ENCODE measurements at places on chromosomes 2 and 18.

GRCh38 chr2:128563348-128563687, 244.7 kb upstream of the HS6ST1 start:
- no peaks in the 10 kb centered on the region for H3K36me3 ChIP-seq
- H3K27me3 ChIP-seq: peaks cover 35% of the 10 kb centered on the region
- no peak for DNase-seq
- no peak overlapping the region for H3K27ac ChIP-seq
- H3K4me1 ChIP-seq: no peaks in the 10 kb centered on the region
- H3K4me3 ChIP-seq: no peak overlapping the region

- no peak for DNase-seq
- H3K27me3 ChIP-seq: no peaks in the 10 kb centered on the region
- no peak overlapping the region for H3K27ac ChIP-seq
- no peaks in the 10 kb centered on the region for H3K4me1 ChIP-seq
- H3K36me3 ChIP-seq: no peaks in the 10 kb centered on the region
Measured at GRCh38 chr2:194301946-194302345, 1355.1 kb upstream of the SLC39A10 start.

GRCh38 chr2:133085646-133086045, 415.6 kb upstream of the LYPD1 start:
- H3K27ac ChIP-seq: no peak overlapping the region
- no peaks in the 10 kb centered on the region for H3K27me3 ChIP-seq
- no peak overlapping the region for H3K4me3 ChIP-seq
- H3K36me3 ChIP-seq: no peaks in the 10 kb centered on the region
- H3K4me1 ChIP-seq: no peaks in the 10 kb centered on the region

DNA sequence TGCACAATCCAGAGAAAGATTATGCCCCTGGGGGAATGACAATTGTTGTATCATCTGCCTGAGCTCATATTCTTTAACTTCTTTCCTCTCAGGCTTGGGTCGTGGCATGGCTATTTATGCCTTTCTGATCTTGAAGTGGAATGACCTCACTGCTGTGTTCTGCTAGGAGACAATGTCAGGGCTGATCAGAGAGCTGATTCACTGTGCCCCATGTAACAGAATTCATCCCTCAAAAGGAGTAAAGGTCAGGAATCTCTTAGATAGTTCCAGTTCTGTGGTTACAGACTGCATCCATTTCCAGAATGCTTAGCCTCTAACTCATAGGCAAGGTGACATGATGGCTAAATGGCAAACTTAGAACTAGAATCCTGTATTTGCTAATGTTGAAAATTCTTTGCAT, 511.7 kb upstream of the CNTNAP5 start:
- no peak for DNase-seq
- H3K27me3 ChIP-seq: no peaks in the 10 kb centered on the region
- H3K27ac ChIP-seq: no peak overlapping the region
- H3K4me3 ChIP-seq: no peak overlapping the region
- no peaks in the 10 kb centered on the region for H3K4me1 ChIP-seq
- H3K36me3 ChIP-seq: peaks cover 4% of the 10 kb centered on the region

- H3K36me3 ChIP-seq: peaks cover 3% of the 10 kb centered on the region
- no peaks in the 10 kb centered on the region for H3K27me3 ChIP-seq
- no peak for DNase-seq
- H3K4me1 ChIP-seq: no peaks in the 10 kb centered on the region
- no peak overlapping the region for H3K4me3 ChIP-seq
- no peak overlapping the region for H3K27ac ChIP-seq
Measured at GRCh38 chr2:239590995-239591915, 190.4 kb upstream of the HDAC4 start.

DNA sequence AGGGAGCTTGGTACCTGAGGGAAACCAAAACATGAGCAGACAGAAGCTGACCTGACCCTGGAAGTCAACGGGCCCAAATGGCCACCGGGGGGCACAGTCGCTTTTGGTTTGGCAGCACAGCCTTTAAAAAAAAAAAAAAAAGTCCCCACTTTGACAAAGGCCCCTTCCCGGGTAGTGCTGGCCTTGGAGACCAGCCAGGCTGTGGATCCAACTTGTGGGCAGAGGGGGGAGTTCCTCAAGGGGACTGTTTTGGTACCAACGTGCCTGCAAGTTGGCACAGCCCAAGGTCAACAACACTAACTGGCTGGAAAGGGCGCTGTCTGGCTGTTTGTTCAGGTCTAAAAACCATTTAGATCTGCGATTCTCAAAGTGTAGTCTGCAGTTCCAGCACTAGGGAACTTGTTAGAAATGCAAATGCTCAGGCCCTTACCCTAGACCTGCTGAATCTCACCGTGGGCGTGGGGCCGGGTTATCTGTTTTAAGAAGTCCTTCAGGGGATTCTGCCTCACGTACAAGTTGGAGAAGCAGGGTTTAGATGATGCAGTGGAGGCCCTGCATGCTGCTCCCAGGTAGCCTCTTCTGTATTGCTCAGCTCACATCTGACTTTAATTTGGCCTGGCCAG, 83.0 kb downstream of the LPIN1 start:
- no peaks in the 10 kb centered on the region for H3K27me3 ChIP-seq
- H3K27ac ChIP-seq: peak overlapping the region; percentile 35
- H3K36me3 ChIP-seq: peaks cover 39% of the 10 kb centered on the region
- H3K4me1 ChIP-seq: peaks cover 24% of the 10 kb centered on the region
- peak; percentile 6 for DNase-seq
